ENCODE measurements at places on chromosomes 4 and X. TPM values are rescaled to one million over a fixed set of nuclear protein-coding genes. Genes with fewer than 3 reads are reported as not detected.

DNA sequence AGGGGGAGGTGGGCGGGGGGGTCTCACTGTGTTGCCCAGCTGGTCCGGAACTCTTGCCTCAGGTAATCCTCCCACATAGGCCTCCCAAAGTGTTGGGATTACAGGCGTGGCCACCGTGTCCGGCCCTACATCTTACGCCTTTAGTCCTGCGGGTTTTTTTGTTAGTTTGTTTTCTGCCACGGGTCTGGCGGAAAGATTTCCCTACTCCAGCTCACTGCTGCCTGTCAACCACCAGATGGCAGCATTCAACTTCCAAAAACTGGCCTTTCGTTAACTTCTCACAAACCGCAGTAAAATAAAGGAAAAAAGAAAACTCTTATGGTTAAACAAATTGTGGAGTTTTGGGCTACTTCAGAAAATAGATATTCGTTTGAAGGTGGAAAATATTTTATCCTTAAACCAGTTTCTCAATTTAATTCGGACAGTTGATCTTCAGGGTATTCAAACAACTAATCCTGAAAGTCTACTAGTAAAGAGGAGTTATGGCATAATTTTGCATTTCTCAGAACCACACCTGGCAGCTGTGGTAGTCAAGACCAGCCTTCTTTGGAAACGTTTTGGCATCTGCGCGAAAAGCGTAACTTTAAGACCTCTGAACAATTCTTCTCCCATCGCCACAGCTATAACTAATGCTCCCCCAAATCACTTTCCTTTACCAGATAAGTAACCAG, 41.1 kb downstream of the LUZP4 start:
- no peaks in the 10 kb centered on the region for H3K27me3 ChIP-seq
- no peak overlapping the region for H3K4me3 ChIP-seq
- H3K36me3 ChIP-seq: no peaks in the 10 kb centered on the region
- no peak overlapping the region for H3K27ac ChIP-seq
- no peaks in the 10 kb centered on the region for H3K4me1 ChIP-seq

GRCh38 chr4:182507805-182508204, 264.6 kb downstream of the TENM3 start:
- no peak for DNase-seq
- no peaks in the 10 kb centered on the region for H3K36me3 ChIP-seq
- H3K27ac ChIP-seq: no peak overlapping the region

DNA sequence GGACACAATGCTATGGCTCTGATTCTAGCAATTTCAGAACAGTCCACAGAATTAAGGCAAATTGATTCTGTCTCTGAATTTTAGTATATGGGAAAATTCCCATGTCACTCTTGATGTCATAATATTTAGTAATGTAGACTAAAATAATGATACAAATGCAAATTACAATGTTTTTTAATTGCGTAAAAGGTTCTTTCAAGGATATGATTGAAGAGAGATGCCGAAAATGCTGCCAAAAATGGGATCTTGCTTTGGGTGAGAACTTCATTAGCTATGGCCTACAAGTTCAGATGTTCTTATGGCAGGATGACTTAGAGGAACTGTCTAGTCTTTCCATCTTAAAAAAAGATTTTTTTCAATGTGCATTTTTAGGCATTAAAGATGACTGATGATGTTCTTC, 170.6 kb downstream of the TMA16 start:
- H3K4me1 ChIP-seq: no peaks in the 10 kb centered on the region
- no peaks in the 10 kb centered on the region for H3K36me3 ChIP-seq
- no peaks in the 10 kb centered on the region for H3K27me3 ChIP-seq
- H3K27ac ChIP-seq: no peak overlapping the region
- no peak overlapping the region for H3K4me3 ChIP-seq

GRCh38 chr4:64784125-64784524, 374.9 kb upstream of the TECRL start:
- DNase-seq: no peak
- H3K4me1 ChIP-seq: peaks cover 4% of the 10 kb centered on the region
- no peaks in the 10 kb centered on the region for H3K36me3 ChIP-seq
- no peak overlapping the region for H3K4me3 ChIP-seq
- H3K27me3 ChIP-seq: no peaks in the 10 kb centered on the region

DNA sequence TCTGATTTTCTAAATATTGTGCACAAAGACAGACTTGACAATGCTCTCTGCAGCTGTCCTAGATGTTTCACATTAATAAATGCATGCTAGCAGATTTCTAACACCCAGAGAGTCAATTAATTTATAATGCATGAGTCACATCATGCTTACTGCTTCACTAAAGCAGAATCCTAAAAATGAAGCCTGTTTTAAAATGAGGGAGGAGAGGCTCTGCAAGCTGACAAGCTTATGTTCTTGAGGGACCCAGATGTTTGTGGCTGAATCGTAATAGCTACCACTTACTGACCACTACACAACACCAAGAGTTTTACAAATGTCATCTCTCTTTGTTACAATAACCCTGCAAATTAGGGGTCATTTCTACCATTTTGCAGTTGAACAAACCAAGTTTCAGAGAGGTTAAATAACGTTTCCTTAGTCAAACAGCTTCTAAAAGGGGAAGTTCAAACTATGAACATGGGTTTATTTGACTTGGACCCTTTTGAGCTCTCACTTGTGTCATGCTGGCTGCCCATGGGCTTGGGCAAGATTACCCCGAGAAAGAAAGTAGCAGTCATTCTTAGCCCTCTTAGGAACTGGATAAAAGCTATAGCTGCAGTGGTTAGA, 262.7 kb upstream of the ETNPPL start:
- no peak overlapping the region for H3K4me3 ChIP-seq
- H3K36me3 ChIP-seq: no peaks in the 10 kb centered on the region
- DNase-seq: no peak
- H3K27me3 ChIP-seq: no peaks in the 10 kb centered on the region
- no peaks in the 10 kb centered on the region for H3K4me1 ChIP-seq

KIT gene
- 167 TPM for total RNA-seq

DNA sequence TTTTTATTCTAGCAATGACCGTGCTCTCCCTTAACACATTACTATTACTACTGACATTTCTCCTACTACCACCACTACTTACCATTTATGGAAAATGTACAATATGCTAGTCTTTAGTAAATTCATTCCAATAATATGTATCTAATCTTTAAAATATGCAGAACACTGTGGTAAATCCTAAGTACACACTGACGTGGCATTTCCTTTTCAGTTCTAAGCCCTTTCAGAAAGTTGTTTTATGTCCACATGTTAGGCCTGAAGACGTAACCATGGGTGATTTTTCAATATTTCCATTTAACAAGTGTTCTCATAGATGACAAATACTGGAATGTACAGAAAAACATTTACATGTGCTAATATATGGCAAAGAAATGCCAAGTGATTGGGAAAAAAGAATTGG, 268.6 kb upstream of the SLIT2 start:
- no peaks in the 10 kb centered on the region for H3K27me3 ChIP-seq
- no peak overlapping the region for H3K27ac ChIP-seq
- no peaks in the 10 kb centered on the region for H3K36me3 ChIP-seq

H2BW2 gene
- not detected for total RNA-seq

- H3K4me1 ChIP-seq: no peaks in the 10 kb centered on the region
- no peaks in the 10 kb centered on the region for H3K36me3 ChIP-seq
- no peak overlapping the region for H3K4me3 ChIP-seq
- DNase-seq: no peak
Observed at GRCh38 chrX:41257801-41258200, 76.2 kb upstream of the DDX3X start.

- H3K4me1 ChIP-seq: no peaks in the 10 kb centered on the region
- H3K27ac ChIP-seq: no peak overlapping the region
- peaks cover 25% of the 10 kb centered on the region for H3K36me3 ChIP-seq
Observed at GRCh38 chr4:129077326-129077725, 16.0 kb downstream of the SCLT1 start.

PAGE1 gene
- total RNA-seq: not detected

TEX13D gene
- not detected for total RNA-seq

GRCh38 chrX:32280921-32281320, 930.4 kb downstream of the DMD start:
- no peak overlapping the region for H3K27ac ChIP-seq
- H3K36me3 ChIP-seq: no peaks in the 10 kb centered on the region
- no peaks in the 10 kb centered on the region for H3K4me1 ChIP-seq

DNA sequence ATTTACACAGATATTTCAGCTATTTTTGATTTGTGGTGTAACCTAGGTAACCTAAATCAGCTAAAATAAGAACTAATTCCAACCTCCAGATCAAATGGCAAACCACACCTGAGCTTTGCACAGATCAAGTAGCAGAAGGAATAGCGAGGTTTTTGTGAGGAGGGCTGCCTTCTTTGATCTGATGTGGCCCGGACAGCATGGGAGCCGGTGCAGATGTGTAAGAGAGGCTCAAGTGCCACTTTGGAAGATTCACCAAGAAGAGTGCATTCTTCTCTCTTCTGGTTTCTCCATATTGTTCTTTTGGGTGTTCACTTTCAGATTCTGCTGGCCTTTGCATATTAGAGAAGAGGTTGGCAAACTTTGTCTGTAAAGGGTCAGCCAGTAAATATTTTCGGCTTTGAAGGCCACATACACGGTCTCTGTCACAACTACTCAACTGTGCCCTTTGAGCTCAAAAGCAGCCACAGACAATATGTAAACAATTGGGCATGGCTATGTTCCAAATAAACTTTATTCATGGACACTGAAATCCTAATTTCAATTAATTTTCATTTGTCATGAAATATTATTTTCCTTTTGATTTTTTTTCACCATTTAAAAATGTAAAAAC, 78.9 kb upstream of the FAM9C start:
- no peak overlapping the region for H3K27ac ChIP-seq
- DNase-seq: no peak
- H3K36me3 ChIP-seq: no peaks in the 10 kb centered on the region

GRCh38 chr4:169968999-169969398, 57.2 kb downstream of the MFAP3L start:
- DNase-seq: no peak
- H3K36me3 ChIP-seq: no peaks in the 10 kb centered on the region
- H3K4me1 ChIP-seq: peaks cover 5% of the 10 kb centered on the region
- peaks cover 19% of the 10 kb centered on the region for H3K27me3 ChIP-seq

DNA sequence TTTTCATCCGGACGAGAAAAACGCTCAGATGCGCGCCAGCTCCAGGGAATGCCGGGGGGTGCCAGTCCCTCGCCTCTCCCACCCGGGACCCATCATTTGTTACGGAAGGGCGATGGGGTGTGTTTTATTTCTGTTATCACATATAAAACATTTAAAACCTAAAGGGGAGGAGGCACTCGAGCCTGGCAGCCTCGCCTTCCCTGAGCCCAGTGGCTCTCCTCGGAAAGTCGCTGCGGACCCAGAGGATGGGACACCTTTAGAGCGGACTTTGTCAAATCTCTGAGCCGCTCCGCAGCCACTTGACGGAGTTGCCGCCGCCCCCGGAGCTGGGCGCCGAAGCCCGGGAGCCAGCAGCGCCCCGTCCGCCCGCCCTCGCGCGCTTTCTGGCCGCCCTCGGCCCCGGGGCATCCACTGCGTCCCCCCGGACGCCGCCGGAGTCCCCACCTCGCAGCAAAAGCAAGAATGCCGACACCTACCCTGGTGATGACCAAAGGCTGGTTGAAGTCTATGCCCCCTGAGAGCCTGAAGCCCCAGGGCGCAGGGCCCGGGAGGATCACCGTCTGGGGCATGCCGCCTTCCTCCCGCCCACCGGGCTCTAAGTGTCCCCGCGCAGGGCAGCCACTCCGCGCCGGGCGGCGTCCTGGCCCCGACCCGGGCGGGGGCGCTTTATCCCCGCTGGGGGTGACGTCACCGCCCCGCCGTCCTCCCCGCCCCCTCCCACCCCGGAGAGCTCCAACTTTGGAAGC, at the start of gene PDLIM3:
TSS of gene PDLIM3 (minus strand) at position 642 of the 746 bp plus-strand sequence. CDS start at position 569, 73 bp downstream.
- peak; percentile 88 for DNase-seq
- no peaks in the 10 kb centered on the region for H3K36me3 ChIP-seq
- H3K4me3 ChIP-seq: peak within 1 kb of the TSS; percentile 86
- H3K27ac ChIP-seq: no peak within 1 kb of the TSS
- peaks cover 36% of the 10 kb centered on the region for H3K27me3 ChIP-seq

DNA sequence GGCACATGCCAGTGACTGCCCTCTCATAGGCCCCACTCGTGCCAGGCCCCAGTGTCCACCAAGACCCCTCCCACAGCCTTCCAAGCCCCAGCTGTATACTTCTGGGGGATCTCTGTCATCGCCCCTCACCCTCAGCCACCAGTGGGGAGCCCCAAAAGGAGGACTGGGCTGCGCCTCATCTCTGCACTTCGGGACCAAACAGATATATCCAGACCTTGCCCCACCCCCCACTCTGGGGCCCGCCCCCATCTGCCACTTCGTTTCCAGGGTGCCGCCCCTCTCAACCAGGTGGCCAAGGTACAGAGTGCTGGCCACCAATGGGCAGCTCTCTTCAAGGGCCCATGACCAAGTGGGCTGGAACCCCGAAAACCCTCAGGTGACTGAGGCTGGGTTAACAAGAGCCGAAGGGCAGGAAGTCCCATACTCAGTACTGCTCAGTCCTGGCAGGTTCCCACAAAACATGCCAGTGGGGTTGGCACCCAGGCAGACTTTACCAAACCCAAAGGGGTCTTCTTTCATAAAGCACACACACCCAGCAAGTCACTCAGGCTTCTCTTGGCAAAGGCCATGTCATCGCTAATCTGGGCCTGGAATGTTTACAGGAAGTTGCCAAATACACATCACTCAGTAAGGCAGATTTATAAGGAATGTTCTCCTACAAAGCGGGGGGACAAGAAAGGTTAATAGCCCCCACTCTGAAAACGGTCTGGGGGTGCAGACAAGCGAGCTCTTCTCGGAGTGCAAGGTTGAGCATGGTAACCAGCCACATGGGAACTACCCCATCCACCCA, 4.4 kb downstream of the ZFYVE28 start:
- H3K36me3 ChIP-seq: no peaks in the 10 kb centered on the region
- H3K27ac ChIP-seq: no peak overlapping the region
- H3K27me3 ChIP-seq: peaks cover 46% of the 10 kb centered on the region
- no peak overlapping the region for H3K4me3 ChIP-seq
- no peaks in the 10 kb centered on the region for H3K4me1 ChIP-seq

DNA sequence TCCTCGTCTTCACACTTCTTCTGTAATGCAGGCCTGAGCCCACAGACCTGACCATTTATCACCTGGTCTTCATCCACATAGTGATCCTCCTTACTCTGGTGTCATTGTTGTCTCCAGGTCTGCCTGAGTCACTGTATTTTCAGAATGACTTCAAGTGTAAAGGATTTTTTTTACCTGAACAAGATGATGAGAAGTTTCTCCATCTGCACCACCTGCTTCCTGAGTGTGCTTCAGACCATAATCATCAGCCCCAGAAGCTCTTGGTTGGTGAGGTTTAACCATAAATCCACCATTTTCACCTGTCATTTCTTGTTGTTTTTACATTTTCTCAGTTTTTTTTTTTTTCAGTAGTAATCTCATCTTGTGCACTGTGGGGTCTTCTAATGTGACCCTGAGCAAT, 39.0 kb downstream of the WDR13 start:
- no peaks in the 10 kb centered on the region for H3K36me3 ChIP-seq
- H3K27ac ChIP-seq: no peak overlapping the region
- DNase-seq: no peak
- no peak overlapping the region for H3K4me3 ChIP-seq
- no peaks in the 10 kb centered on the region for H3K27me3 ChIP-seq

GRCh38 chr4:4619821-4620220, 78.0 kb upstream of the STX18 start:
- H3K27ac ChIP-seq: no peak overlapping the region
- H3K36me3 ChIP-seq: no peaks in the 10 kb centered on the region
- H3K4me1 ChIP-seq: no peaks in the 10 kb centered on the region
- peaks cover 10% of the 10 kb centered on the region for H3K27me3 ChIP-seq
